AG10803 (cell line): ENCODE measurements at places on chromosomes 13 and 19.

DNA sequence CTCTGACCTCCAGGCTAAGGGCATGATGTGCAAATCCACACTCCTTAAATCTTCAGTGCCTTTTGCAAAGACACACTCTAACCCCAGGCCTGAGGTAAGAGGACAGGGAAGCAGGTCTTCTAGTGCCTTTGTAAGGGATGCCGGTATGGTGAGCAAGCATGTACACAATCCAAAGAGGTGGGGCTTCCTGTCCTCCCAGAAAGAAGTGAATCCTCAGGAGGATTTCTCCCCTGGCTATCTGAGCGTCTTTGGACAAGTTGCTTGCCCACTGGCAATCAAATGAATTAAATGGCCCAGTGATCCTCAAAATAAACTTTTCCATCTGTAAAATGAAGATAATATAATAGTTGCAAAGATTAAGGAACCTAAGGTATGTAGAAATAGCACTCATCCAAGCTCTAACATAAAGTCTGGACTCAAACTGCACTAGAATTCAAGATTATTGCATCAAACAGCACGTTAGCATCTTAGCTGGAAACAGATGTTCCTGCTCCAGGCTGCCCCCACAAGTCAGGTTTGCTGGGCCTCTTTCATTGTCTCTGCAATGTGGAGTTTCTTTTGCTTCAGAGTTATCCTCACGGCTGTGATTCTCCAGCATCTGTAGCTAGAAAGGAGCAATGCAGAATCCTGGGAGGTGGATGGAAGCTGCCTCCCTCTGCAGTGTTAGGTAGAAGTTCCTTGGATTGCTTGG, 249.6 kb downstream of the TSHZ3 start:
- peak; percentile 69 for DNase-seq

GRCh38 chr13:29935309-29935981, 85.0 kb upstream of the UBL3 start:
- DNase-seq = no peak

- DNase-seq = no peak
These were observed 24.6 kb downstream of the LMO7 start for GRCh38 chr13:75660694-75661093.

DNA sequence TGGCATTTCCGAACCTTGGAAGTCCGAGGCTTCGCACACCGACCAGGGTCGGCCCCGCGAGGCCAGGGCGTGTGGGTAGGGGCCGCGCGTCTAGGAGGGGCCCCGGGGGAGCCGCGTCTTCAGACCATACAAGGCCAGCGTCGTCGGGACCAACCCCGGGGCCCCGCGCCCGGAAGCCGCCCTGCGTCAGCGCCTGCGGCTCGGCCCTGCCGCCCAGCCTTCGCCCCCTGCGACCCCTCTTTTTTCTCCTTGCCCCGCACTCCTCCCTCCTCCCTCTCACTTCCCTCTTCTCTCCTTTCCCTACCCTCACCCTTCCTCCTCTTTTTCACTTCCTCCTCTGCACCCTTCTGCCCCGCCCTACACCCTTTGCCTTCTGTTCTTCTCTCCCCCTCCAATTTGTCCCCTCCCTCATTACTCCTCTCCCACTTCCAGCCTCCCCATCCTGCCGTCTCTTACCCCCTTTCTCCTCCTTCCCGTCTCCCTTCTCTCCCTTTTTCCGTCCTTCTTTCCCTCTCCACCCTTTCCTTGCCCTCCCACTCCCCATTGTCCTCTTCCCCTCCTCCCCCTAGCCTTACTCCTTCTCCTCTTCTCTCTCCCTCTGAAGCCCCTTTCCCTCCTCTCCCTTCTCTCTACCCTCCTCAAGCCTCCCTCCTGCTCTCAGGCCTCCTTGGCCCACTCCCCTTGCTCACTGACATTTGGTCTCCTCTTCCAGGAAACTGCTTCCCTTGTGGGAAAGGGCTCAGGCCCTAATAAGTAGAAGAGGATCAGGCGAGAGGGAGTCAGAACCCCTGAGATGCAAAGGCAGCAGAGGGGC, 2.2 kb upstream of the PLEKHG2 start:
- DNase-seq = peak; percentile 67

DNA sequence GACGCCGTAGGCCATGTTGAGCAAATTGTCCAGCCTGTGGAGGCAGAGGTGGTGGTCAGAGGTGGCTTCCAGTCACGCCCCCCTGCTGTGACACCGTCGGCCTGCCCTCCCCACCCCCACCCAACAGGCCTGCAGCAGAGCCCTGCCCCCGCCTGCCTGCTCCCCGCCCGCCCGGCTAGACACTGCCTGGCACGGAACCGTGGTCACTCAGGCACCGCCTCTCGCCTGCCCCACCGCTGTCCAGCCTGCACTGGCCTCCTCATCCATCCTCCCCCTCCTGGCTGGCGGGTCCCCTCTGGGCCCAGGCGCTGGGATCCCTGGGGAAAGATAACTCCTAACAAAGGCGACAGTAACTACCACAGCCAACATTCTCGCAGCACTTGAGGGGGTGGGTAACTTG, 21.7 kb downstream of the PRKCSH start:
- DNase-seq = no peak

GRCh38 chr13:49369866-49370265, 74.0 kb downstream of the CAB39L start:
- no peak for DNase-seq

DNA sequence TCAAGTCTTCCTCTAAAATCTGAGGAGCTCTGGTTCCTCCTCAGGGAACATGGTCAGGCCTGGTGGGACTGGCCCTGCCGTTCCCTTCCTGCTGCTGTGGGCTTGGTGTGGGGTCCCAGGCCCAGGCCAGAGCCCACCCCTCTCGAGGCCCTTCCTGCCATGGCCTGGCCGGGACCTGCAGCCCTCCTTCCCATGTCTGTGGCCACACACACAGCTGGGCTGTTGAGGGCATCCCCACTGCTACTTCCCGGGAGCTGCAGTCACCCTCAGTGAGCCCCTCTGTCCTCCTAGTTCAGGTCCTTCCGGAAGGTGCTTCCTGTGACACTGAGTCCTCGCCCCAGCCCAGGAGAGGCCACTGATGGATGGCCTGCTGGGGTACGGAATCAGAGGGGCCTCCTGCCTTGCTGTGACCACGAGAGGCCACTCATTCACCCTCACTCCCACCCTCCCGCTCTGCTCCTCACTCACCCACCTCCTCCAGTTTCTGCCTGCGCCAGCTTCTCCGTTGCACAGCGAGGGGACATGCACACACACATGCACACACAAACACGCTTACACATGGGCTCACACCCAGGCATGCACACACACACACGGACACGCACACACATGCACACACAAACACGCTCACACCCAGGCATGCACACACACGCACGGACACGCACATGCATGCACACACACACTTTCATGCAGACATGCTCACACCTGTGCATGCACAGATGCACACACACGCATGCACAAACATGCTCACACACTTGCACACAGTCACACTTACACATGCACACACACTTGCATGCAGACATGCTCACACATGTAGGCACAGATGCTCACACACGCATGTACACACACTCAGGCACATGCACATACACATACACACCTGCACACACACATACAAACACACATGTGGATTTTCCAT, 7.3 kb upstream of the MCF2L start:
- no peak for DNase-seq

- DNase-seq = no peak
These were observed 3.4 kb downstream of the FCAR start for GRCh38 chr19:54877471-54877870.

DNA sequence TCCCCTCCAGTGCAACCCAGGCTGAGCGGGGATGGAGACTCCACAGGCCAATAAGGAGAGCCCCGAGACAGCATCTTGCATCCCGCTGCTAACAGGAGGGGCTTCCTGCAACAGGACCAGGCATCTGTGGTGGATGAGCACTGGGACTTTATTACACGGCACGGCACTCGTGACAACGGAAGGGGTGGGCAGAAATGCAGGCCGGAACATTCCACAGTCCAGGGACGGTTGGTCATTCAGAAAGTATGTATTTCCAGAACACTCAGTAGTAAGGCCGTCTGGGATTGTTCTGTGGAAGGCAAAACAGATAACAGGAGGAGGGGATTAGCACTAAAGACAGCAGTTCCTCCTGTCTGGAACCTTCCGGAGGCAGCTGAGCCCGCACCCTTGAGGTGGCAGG, 3.3 kb upstream of the TM6SF2 start:
- DNase-seq = peak; percentile 52

- no peak for DNase-seq
These were observed 7.1 kb downstream of the MIDN start for GRCh38 chr19:1255186-1256161.

DNA sequence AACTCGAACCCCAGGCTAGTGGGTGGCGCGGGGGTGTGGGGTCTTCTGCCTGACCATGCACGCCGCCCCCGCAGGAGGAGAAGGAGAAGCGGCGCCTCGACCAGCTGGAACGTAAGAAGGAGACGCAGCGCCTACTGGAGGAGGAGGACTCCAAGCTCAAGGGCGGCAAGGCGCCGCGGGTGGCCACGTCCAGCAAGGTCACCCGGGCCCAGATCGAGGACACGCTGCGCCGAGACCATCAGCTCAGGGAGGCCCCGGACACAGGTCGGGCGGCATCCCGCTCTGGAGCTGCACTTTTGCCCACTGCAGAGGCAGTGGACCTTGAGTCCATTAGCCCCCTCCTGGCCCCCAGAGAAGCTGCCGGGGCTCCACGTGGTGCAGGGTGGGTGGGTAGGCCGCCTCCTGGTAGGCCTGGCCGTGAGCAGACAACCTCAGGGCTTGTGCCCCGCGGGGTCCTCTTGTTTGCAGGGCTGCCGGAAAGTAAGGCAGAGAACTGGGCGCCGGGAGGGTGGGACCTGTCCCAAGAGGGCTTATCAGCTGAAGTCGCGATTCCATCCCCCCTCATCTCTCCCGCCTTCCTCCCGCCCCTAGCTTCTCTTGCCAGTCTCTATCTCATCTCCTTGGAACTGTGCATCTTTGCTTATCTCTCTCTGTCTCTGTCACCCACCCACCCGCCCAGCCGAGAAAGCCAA, 9.9 kb downstream of the CCDC124 start:
- DNase-seq = no peak

GRCh38 chr13:113854238-113855011, 9.5 kb downstream of the GAS6 start:
- DNase-seq = peak; percentile 86

- peak; percentile 78 for DNase-seq
These were observed 188.5 kb upstream of the HTR2A start for GRCh38 chr13:47085346-47085745.

- no peak for DNase-seq
These were observed 50.6 kb downstream of the HSPH1 start for GRCh38 chr13:31111136-31111535.
